ENCODE measurements at places on chromosomes 11 and 22.

GRCh38 chr11:33753304-33753967, 17.2 kb upstream of the CD59 start:
- no peak for DNase-seq

DNA sequence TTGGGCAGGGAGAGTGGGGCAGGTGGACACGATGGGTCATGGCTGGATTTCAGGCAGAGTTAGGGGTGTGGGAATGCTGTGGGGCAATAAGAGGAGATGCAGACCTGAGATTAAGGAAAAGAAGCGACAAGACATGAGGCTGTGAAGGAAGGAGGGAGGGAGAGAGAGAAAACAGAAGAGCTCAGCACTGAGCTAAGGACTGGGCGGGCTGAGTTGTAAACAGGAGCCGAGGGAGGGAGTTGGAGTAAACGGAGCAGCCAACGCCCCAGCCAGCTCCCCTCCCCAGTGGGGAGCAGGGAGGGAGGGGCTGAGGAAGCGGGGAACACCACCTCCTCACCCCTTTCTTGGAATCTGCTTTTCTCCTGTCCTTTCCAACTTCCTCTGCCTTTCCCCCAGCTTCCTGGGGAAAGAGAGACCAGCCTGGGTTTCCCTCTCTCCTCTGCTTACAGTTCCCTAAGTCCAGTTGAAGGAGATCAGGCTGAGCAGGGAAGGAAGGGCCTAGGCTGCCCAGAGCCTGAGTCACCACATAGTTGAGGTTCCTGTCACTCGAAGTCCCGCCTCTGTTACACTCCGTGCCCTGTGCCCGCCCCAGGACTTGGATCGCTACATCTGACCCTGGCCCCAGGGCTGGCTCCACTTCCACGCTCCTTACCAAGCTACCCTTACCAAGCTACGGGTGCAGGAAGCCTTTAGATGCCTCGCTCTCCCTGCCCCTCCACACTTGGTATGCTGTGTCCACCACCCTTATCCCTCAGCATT, 6.7 kb upstream of the AHNAK start:
- DNase-seq, result peak; percentile 61

GRCh38 chr11:127458561-127458960, 458.0 kb upstream of the KIRREL3 start:
- DNase-seq, result no peak

GRCh38 chr11:103851166-103851651, 185.2 kb upstream of the DDI1 start:
- DNase-seq, result no peak

DNA sequence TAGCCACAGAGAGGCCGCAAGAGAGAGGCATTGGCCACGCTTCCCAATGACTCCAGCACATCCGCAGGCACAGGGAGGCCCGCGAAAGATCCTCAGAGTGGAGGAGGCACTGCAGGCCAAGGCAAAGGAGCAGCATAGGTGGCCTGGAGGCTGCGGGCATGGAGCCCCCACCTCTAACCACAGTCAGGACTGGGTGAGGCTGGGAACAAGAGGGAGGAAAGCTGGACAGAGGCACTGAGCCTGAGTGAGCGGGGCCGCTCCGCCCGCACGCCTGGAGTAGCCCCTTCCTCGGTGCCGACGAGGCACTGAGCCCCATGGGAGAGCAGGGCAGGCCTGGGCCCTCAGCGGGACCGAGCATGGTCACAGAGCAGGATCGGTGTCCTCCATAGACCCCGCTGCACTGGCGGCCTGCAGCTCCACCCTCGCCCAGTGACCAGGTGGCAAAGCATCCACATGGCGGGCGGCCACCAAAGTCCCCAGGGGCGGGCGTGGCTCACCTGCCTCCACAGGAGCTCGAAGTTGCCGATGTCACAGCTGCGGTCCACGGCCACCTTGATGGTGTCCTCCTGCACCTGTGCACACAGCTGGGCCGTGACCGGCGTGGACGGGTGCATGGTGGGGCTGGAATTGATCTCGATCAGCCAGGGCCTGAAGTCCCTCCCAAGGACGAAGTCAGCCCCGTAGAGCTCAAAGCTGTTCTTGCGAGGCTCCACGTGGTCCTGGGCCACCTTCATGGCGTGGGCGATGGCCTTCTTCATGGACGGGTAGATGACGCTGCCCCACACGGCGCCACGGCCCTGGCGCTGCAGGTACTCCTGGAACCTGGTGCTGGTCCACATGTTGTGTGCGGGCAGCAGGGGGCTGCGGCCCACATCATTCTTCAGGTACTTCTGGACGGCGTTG, 18.9 kb upstream of the IL17REL start:
- no peak for DNase-seq

DNA sequence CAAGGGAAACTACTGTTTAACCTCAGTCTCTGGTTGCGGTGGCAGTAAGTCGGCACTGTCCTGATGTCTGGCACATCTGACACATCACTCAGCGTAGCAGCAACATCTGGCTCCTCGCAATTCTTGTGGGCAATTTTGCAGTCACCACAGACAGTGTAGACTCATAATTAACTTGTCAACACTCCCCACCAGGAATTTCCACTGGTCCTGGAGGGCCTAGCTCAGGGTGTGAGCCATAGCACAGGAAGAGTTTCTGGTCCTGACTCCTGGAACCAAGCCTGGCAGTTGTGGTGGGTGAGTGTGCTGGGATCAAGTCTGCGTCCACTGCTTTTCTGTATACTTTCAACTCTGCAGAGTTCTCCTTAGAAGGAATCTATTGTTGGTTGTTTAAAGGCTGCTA, 209.7 kb downstream of the SNX19 start:
- no peak for DNase-seq

DNA sequence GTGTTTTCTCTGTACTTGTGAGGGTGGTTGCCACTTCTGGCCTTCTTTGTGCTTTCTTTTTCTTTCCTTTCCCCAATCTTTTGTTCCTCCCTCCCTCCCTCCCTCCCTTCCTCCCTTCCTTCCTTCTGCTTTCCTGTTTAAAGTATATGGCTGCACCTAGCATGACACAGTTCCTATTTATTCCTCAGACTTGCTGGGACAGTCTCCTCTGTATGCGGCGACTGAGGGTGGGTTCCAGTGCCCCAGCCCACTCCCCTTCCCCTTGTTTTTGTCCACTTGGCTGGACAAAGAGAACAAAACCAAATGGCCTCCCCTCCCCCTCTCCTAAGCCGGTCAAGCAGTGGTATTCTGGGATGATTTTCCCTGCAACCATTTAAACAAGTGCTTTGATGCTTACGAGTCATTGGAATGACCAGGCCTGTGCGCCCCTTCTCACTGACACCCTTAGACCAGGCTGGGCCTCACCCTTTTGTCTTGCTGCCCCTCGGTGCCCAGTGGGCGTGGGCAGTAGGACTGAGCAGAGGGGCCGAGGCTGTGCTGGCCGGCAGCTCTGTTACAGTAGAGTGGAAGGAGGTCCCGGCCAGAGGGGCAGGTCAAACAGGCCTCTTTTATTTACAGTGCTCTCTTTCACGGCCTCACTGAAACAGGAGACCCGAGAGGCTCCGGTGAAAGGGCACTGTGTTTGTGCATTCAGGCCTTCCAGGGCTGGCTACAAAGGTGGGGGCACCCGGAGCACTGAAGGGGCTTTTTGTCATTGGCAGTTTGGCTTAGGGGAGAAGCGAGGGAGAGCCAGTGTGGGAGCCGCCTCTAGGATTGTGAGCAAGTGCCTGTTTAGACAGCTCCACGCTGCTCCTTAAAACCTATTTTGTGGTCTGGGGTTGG, 32.2 kb downstream of the ZBTB16 start:
- no peak for DNase-seq

GRCh38 chr22:23639661-23640060, 7.5 kb upstream of the DRICH1 start:
- no peak for DNase-seq

DNA sequence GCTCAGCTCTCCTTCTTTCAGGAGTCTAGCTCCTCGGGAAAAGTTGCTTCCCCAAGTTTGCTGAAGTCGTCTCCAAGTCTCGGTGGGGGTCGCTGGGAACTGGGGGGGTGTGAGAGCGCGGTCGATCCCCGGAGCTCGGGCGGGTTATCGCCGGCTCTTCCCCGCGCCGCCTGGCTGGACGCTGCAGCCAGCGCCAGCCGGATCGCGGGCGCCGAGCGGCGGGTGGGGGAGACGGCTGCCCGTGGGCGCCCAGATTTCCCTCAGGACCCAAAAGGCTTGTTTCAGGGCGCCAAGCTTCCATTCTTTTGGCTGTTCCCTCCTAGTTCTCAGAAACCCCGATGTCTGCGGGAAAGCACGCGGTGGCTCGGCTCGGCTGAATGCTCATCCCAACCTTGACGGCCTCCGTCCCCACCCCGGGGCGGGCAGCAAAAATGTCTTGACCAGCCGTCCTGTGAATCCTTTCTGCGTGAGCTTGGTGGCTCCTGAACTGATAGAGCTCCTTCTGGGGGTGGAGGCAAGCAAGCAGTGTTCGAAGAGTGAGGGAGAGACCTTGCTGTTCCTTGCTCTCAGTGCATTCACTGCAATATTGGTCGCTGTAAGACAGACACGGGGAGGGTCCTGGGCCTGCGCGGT, 1.7 kb downstream of the ZBTB16 start:
- no peak for DNase-seq

GRCh38 chr11:117986981-117987574, 884 bp downstream of the IL10RA start:
- peak; percentile 64 for DNase-seq
